NCI-H2081 treated with DMSO at 0.1 percent for 48 hours (cell line): ENCODE measurements at places on chromosomes 2 and 18.
A peak's percentile ranks its signal among the peaks of the same experiment; 100 is the strongest.

GRCh38 chr2:12330916-12331315, 385.8 kb upstream of the TRIB2 start:
- DNase-seq, result no peak

- no peak for DNase-seq
These were observed 148.8 kb downstream of the EPHA4 start for GRCh38 chr2:221423210-221423804.

GRCh38 chr2:30947686-30948085, 140.4 kb upstream of the CAPN13 start:
- DNase-seq, result no peak

DNA sequence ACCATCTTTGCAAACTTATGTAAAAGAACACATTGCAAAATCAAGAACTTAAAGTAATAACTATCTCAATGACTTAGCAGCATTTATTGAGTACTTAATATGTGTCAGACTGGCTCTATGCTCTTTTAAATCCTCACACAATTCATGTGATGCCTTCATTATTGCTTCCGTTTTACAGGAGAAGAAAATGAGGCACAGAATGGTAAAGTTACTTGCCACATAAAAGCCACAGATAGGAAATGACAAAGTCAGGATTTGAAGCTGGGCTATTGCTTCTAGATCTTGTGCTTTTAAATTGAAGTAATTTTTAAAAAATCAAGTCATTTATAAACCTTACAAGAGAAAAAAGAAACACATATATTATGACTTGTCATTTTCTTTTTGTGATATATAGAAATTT, 174.2 kb downstream of the WDR7 start:
- DNase-seq, result no peak

DNA sequence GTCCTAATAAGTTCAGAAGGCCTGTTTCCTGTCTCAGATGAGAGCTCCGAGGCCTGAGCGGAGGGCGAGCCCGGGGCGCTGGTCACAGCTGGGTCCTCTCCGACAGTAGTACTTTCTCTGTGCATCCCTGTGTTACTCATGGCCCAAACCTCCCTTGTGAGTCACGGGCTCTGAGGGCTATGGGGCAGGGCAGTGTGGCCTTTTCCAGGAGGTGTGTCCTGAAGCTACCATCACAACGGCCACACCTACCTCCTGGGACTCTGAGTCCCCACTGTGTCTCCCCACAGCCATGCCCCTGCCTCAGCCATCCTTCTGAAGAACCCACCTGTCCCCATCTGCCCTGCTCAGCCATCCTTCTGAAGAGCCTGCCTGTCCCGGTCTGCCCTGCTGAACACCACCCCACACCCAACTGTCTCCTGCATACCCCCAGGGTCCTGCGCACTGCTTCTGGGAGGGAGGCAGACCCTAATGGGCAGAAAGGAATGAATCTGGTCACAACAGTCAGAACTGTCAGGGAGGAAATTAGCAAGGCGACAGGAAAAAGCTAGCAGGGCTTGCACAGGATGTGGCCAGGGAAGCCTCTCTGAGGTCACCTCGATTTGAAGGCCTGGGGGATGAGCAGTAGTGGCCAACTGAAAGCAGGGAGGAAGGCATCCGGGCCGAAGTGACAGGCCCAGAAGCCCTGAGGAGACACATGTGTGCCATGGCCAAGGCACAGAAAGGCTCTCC, 145.4 kb upstream of the RIOK3 start:
- DNase-seq, result no peak

- peak; percentile 57 for DNase-seq
These were observed 2.1 kb downstream of the PCBP1 start for GRCh38 chr2:70089220-70089982.

- no peak for DNase-seq
These were observed 24.9 kb upstream of the COL3A1 start for GRCh38 chr2:188949046-188949818.

GRCh38 chr2:178804791-178805190, 2.4 kb downstream of the TTN start:
- no peak for DNase-seq

GRCh38 chr2:141137122-141137693, 993.6 kb downstream of the LRP1B start:
- no peak for DNase-seq

- DNase-seq, result no peak
These were observed 189.1 kb upstream of the SALL3 start for GRCh38 chr18:78790511-78790910.

DNA sequence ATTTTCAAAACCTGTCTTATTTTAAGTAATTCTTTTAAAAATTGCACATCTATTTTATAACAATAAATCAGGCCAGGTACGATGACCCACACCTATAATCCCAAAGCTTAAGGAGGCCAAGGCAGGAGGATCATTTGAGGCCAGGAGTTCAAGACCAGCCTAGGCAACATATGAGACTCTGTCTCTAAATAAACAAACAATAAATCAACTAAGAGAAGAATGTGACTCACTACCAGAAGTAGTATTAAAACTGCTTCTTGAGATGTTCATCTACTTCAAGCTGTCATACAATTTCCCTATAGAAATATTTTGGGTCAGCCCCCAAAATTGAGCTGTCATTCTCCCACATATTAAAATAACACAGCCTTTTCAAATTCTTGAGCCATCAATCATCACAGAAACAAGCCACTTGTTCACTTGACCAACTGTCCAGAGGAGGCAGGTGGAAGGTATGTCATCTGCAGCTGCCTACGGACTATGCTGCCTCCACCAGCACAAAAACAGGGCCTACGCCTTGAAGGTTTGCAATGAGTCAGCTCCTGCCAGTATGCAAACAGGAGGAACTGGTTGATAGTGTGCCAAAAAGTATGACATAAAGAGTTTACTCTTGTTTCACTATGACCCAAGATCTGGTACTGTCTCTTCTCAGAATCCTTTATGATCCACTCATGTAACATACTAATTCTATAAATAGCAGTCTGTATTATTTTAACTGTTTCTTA, 33.6 kb downstream of the KIDINS220 start:
- no peak for DNase-seq

DNA sequence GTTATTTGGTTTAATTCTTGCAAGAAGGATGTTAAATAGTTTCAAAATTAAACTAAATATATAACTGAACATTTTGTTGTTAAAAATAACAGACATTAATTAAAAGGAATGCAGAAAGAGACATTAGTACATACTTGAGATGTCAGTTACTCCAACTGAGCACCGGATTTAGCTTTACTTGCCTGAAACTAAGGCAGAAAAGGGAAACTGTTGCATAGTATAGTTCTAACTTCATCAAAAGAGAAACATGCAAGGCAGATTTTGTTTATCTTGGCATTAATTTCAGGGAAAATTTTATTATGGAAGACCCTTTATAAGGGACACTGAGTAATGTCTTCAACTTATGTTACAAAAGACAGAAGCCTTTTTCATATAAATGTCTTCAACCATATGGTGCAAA, 218.3 kb downstream of the STK39 start:
- no peak for DNase-seq

DNA sequence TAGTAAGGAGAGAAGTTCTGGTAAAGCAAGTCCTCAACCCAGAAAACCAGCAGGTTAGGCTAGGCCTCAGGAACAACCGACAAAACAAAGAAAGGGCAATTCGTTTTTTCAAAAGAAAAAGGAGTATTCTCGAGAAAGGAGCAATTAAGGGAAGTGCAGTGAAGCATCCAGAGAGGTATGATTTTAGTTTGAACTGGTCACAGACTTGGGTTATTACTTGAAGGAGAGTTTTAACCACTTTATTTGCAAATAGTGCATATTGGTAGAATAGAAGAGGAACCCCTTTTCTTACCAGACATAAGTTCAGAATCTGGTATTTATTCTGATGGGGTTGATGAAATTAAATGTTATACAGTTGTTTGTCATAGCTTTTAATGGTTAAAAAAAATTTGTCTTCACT, 110.0 kb upstream of the GCFC2 start:
- no peak for DNase-seq

DNA sequence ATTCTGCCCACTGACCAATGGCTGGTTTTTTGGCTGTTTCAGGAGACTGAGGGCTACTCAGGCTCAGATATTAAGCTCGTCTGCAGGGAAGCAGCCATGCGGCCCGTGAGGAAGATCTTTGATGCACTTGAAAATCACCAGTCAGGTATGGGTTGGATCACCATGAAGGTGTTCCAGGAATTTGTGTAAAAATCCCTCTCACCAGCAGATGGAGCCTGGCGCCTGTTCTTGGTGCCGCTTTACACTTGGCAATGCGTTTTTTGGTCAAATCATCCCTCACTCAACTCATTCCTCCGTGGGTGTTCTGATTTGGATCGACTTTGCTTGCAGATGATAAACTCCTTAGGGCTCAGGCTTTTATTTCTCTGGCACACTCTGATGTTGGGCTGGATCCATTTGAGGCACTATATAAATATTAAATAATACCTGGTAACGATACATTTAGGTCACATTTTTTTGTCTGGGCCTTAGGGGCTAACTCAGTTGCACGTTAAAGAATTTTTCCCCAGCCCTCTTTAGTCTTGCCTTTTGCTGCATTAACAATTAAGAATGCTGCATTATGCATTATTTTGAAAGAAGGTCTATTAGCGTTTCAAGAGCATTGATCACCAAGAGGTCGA, 50.0 kb downstream of the HDHD2 start:
- no peak for DNase-seq

- no peak for DNase-seq
These were observed 39.7 kb upstream of the B3GNT7 start for GRCh38 chr2:231355508-231356465.

GRCh38 chr2:207463433-207463832, 66.3 kb upstream of the CREB1 start:
- no peak for DNase-seq

DNA sequence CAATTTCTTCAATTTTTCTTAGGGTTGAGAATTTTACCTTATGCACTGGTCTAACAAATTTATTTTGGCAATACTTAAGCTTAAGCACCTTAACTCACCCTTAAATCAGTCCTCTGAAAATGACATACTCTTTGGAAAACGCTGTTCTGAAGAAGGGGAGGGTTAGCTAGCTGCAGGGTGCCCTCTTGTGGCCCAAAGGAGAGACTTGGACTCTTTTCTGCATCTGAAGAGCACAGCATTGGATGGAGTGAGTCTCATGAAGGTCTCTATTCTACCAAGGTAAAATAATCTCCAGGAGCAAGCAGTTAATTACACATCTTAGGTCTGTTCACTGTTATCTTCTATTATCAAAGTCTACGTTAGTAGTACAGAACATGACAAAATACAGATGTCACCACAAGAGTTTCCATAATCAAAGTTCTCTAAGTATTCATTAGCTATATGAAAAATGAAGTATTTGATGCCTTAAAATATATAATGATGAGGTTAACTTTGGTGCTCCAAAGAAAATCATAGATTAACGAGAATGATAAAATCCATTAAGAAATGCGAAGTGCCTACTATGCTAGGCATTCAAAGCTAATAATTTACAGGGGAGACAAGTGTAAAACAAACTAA, 24.4 kb downstream of the PUM2 start:
- DNase-seq, result no peak

GRCh38 chr2:24558781-24559472, 67.9 kb downstream of the NCOA1 start:
- no peak for DNase-seq

GRCh38 chr2:100588071-100588786, 25.4 kb downstream of the PDCL3 start:
- DNase-seq, result no peak

DNA sequence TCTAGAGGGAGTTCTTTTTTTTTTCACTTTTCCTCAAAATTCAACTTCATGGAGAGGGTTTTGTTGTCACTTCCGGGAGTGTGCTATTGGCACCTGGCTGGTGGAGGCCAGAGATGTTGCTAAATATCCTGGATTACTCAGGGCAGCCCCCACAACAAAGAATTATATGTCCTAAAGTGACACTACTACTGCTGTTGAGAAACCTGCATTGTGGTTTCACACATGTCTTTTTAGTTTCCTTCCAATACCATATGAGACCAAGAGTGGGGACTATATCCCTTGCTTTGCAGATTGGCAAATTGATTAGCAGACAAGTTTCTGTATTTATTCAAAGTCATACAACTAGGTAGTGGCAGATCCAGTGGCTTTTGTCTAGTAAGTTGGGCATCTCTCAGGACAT, 826.8 kb downstream of the TRIB2 start:
- no peak for DNase-seq

- no peak for DNase-seq
These were observed 332.6 kb downstream of the RIT2 start for GRCh38 chr18:42782929-42783328.

GRCh38 chr2:223122781-223123180, 70.8 kb downstream of the KCNE4 start:
- peak; percentile 34 for DNase-seq

DNA sequence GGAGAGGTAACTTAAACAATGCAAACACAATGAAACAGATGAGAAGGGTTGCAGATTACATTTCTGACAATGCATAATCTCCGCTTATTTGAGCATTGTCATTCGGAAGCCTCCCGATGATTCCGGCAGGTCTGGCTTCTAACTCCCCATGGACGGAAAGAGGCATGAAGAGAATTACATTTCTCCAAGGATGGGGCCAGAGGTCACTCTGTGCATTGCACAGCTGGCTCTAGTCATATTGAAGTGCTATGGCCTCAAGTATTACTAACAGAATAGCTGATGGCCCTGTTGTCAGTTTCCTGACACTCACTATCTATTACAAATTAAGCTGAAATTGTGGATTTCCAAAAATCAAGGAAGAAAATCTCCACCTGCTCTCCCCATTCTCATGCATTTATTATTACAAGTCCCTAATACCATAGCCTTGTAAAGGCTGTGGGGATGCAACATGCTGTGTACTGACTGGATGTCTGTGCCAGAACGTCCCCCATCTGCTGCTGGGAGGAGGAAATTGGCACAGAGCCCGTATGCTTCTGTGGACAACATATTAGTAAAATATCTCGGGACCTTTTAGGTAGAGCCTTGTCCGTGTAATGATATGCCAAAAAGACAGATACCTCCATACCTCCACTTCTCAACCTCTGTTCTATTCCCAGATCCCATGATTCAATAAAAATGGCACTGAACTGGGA, 168.1 kb downstream of the SETBP1 start:
- DNase-seq, result no peak

GRCh38 chr2:44342854-44343253, 18.4 kb downstream of the PREPL start:
- no peak for DNase-seq

DNA sequence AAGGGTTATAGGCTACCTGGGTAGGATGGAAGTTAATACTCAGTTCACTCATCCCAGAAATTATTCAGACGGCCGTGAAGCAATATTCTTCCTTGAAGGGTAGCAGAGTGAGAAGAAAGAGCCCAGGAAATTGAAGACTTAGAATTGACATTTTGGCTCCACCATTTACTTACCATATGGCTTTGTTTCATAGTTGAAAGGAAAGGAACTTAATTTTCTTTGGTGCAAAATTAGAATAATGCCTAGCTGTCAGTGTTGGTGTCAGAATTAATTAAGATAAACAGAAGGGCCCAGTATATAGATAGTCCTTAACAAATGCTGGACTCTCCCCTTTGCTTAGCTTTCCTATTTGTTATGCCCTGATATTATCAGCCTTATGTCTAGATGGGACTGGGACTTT, 263.2 kb downstream of the KCNJ3 start:
- no peak for DNase-seq

- no peak for DNase-seq
These were observed 28.5 kb downstream of the MAP4K3 start for GRCh38 chr2:39408351-39409136.
